NCI-H2081 (cell line): ENCODE measurements at places on chromosomes 2 and 18.

- no peak for DNase-seq
Measured at GRCh38 chr18:33076601-33077000, 303.8 kb upstream of the KLHL14 start.

DNA sequence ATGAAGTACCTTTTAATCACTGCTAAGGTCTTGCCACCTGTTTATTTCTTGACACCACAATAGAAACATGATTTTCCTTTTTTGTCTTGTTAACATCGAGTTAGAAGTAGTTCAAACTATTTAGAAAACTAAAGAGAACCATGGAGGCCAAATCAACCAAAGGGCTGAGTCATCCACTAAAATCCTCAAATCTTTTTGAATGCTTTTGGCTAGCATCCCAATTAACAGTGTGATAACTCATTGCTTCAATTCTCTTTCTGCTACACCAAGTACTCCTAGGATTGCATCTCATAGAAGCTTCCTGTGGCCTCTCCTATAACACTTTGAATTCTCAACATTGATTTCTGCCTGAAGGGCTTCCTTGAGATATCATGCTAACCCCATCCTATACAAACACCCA lies 159.9 kb upstream of the MMADHC start:
- DNase-seq: no peak

DNA sequence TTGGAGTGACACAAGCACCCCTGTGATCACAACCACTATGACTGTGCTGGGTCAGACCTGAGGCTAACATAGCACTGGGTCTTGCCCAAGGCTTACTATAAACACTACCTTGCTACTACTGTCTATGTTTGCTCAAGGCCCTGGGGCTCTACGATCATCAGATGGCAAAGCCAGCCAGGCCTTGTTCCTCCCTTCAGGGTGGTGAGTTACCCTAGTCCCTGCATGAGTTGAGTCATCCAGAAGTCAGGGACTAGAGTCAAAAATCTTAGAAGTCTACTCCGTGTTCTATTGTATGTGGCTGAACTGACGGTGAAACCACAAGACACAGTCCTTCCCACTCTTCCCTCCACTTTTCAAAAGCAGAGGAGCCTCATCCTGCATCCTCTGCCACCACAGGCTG lies 551.2 kb upstream of the FSIP2 start:
- no peak for DNase-seq

GRCh38 chr2:43050866-43051265 lies 175.5 kb downstream of the ZFP36L2 start:
- DNase-seq: no peak

- DNase-seq: no peak
Measured at GRCh38 chr2:52429171-52429570, 1338.4 kb upstream of the CHAC2 start.

DNA sequence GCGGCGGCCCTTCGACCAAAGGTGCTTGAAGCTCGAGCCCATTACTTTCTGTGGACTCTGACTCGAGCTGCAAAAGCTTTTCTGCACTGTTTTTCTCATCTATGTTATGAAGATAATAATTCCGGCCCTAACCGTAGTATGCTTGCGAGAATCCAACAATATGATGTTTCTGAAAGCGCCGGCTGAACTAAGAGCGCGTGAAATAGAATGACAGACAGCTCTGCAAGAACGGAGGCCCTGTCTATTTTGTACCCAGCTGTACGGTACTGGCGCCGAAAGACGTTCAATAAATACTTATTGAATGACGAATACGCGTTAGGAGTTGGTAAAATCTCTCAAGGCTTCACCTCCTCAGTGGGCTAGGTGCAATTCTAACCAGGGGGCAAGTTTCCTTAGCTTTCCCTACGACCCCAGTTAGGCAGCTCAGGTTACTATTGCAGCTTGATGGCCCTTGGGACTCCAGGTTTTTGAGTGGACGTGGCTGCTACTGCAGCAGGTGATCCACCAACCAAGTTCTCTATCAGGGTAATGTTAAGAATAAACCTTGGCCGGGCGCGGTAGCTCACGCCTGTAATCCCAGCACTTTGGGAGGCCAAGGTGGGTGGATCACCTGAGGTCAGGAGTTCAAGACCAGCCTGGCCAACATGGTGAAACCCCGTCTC lies 570 bp downstream of the SCRN3 start:
- DNase-seq: no peak
